ENCODE measurements at places on chromosomes 1 and 21.

DNA sequence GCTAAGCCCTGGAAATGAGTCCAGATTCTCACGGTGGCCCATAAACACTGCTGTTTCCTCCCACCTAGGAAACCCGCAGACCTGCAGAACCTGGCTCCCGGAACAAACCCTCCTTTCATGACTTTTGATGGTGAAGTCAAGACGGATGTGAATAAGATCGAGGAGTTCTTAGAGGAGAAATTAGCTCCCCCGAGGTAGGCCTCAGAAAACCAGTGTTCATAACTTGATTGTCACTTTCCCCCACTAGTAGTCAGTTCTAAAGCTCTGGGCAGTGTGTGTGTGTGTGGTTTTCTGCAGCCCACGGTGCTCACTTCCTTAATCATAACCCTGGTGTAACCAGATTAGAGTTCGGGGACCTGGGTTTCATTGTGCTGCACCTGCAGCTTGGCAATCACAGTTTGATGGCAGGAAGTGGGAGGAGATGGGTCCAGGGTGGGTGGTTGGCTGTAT lies 39.1 kb downstream of the CLIC6 start:
- no peak for DNase-seq

DNA sequence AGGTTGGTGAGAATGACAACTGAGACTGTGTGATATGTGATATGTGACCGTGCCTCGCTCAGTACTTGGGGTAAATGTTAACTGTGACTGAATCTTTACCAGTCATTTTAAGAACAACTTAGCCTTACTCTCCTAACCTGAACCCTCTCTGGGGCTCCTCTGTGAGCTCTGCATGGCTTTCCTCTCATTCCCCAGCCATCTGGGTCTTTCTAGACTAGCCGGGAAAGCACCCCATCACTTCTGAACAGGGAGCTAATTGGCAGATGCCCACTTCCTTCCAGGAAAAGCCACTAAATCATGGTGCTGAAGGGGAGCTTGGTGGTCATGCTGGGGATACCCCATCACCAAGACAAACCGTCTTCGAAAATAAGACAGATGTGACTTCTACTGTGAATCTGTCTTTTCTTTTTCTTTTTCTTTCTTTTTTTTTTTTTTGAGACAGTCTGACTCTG lies 16.5 kb upstream of the FOXO6 start:
- DNase-seq, result no peak

DNA sequence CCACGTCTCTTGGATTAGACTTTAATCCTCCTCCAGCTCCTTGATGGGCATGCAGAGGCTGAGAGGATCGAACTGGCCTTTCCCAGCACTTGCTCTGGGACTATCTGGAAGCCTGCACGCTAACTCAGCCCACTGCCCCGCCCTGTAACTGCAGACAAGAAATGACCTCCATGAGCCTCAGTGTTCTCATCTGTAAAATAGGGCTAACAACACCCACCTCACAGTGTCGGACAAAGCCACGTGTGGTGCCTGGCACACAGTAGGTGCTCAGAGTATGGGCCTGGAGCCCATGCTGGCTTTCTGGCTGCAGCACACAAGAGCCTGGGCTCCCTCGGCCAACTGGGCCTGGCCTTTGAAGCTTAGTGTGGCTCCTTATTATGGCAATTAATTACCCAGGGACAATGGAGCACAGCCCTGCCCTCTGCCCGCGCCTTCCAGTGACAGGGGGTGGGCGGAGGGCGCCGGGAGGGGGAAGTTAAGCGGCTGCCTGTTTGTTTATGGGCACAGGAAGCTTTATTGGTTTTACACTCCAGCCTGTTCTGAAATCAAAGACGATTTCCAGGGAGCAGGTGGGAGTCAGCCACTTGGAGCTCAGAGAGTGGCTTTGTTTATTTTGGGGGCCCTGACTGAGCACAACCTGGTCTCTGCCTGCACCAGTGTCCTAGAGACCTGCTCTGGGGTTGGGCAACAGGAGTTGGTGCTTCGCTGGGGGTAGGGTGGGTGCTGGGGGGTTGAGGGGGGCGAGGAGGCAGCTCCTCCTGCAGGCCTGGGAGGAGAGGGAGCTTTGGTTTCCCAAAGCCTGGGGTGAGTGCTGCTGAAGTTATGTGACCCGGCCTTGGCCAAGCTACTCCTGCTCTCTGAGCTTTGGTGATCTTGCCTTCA lies 31.0 kb downstream of the PAX7 start:
- no peak for DNase-seq

DNA sequence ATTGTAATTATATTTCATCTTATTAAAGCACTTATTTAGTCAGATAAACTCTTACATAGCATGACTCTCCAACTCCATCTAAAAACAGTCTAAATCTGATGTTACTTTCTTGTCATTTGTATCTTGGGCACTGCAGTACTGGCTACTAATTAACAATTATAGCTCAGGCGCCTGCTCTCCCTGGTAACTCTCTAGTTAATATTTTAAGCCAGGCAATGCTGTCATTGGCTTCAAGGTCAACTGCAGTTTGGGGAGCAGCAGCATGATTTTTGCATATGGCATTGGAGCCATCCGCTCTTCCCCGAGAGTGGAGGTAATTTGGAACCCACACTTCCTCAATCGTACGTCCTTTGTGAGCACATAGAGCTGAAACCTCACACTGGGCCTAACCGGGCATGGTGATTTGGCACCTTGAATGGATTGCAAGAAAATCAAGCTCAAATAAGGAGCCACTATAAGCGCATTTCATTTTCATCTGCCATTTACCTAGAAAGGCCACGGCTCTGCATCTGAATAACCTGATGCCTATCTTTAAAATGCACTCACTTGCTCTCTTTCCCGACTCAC lies 187.7 kb downstream of the KAZN start:
- no peak for DNase-seq

DNA sequence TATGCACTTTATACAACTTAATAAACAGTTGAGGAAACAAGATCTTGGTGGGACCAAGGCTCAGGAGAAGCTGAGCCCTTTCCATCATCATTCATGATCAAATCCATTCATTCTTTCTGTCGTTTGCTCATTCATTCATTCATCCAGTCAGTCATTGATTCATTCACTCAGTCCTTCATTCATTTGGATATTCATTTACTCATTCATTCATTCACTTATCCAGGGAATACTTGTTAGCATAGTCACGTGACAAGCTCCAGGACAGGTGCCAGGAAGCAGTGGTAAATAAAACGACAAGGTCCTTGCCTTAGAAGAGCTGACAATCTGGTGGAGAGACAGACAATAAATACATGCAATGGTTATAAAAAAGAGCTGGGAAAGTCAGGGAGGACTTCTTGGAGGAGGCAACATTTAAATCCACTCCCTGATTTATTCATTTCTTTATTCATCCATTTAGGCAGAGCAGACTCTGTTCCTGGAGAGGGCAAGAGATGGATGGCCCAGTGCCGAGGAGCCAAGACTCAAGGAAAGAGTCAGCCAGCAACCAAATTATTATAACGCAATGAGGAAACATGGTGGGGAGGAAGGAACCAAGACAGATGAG lies 74.1 kb upstream of the CASZ1 start:
- no peak for DNase-seq

DNA sequence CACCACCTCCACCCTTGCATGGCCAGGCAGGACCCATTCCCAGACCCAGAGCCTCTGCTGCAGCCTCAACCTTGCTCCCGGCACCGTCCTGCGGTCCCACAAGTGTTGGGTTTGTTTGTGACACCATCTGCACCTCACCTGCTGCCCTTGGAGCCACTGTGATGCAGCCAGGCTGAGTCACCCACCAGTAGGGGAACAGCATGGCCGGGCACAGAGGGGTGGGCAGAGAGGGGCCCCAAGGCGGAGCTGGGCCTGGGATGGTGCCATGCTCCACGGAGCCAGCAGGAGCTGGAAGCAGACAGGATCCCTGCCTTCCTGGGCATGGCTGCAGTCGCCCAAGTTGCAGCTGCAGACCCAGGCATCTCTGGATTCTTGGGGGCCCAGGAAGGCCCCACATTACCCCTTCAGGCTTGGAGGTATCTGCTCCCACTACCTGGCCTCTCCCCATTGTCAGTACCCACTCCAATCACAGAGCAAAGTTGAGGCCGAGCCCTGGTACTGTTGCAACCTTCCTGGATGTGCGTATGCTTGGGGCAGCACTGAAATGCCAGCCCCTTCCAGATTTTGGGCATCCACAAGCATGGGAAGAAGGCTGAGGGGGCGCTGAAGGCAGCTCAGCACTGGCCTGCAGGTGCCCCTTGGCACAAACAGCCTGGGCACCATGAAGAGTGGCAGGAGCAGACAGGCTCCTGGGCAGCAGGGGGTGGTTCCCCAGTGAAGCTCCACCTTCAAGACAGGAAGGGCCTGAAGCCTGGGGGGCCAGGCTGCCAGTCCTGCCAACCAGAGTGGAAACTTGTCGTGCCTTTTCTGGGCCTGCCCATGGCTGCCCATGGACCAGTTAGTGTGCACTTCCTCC lies 172.8 kb downstream of the MATN1 start:
- no peak for DNase-seq

All from sciatic nerve (tissue), 2 donors.